ENCODE measurements at places on chromosomes 6 and 20.
A peak's percentile ranks its signal among the peaks of the same experiment; 100 is the strongest.

DNA sequence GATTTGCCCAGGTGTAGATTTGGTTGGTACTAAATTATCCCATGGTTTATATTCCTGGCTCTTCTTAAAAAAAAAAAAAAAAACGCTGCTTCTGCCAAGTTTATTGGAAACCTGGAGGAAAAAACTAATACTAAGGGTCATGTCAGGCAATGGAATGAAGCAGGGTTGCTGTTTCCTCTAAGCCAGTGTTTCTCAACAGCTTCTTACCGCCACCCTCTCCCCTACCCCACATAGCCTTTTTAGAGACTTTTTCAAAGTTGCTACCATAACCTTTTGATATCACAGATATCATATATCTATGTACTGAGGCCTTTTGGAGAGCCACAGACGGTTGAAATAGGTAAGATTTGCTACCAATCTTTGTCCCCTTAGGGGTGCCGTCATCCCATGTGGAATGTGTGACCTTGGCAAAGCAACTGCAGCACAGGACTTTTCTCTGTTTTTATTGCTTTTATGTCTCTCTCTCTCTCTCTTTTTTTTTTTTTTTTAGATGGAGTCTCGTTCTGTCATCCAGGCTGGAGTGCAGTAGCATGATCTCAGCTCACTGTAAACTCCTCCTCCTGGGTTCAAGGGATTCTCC is 35.0 kb downstream of the SYTL3 start:
- DNase-seq: no peak

GRCh38 chr6:87155842-87156815 is 764 bp downstream of the ZNF292 start:
- peak; percentile 64 for DNase-seq

- peak; percentile 67 for DNase-seq
Measured at GRCh38 chr20:43408848-43409576, 48.7 kb upstream of the SRSF6 start.

DNA sequence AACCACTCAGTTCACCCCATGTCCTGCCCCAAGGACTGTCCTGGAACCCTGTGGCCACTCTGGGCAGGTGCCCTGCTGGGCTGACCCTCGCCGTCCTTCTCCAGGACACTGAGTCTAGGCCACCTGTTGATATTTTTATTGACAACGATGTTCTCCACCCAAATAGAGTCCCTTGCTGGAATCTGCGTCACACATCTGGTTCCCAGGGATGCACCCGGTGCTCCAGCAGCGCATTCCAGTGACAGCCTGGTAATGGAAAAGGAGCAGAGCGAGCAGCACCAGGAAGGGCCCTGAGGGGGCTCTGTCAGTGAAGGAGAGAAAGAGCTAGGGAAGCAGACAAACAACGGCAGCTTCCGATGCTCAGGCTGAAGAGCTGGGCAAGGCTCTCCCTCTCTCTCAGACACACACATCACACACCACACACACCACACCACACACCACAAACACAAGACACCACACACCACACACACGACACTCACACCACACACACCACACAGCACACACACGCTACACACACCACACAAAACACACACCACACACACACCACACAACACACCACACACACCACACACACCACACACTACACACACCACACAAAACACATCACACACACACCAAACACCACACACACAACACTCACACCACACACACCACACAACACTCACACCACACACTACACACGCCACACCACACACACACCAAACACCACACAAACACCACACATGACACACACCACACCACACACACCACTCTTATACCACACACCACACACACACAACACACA is 117.9 kb upstream of the THBS2 start:
- DNase-seq: peak; percentile 65

GRCh38 chr6:166708460-166708859 is 81.4 kb upstream of the RPS6KA2 start:
- no peak for DNase-seq

DNA sequence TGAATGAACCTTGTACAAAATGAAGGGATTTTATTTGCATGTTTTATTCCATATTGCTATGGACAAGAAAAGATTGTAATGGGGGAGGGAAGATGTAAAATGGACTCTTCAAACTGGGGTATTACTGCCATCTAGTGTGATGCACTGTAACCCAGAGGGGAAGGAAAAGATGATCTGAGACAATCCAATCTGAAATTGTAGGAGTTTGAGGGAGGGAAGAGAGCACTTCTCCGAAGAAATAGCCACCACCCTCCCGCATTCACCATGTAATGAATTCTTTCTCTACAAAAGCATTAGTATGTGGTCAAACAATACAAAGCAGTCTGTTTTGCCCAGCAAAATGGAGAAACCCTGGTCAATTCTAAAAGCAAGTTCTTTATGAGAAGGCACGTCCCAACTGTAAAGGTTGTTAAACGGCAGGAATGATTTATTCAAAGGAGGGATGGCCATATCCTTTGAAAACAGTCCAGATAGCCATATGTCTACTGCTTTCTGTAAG is 679.5 kb upstream of the NRSN1 start:
- peak; percentile 70 for DNase-seq

Measured in A673 (cell line).